Effector CD8-positive, alpha-beta T cell (primary cell): ENCODE measurements at places on chromosomes 1 and 21.

DNA sequence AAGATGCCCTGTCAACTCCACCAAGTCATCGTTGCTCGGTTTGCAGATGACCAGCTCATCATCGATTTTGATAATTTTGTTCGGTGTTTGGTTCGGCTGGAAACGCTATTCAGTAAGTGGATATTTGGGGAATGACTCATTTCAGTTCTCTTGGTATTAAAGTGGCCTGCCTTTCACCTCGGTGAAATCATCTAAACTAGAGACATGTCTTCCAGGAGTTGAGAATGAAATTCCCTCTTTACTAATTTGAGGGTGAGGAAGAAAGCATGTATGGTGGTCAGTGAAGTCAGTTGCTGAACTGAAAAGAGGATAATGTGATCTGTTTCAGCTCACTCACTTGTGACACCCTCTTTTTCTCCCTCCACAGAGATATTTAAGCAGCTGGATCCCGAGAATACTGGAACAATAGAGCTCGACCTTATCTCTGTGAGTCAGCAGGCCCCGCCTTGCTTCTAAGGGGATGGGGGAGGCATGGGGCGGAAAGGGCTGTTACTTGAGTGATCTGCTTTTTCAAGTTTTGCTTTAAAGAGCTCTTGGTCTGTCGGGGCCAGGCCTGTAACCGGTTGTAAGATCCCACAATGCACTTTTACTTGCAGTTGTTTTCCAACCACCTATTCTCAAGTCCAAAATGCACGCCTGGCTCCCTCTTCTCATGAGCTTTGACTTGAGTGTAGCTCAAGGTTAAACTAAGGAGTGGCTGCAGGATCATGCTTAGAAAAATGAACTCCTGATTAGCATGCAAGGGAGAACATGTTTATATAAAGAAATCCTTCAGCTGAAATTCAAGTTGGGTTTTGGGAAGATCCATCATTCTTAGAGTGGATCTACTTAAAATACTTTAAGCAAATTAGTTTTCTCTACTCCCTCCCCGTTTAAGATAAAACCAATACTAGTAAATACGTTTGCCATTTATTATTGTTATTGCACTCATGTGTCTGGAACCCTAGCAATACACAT is 59.8 kb downstream of the CAPN2 start:
- DNase-seq: no peak

- no peak for DNase-seq
Measured at GRCh38 chr1:221998186-221998612, 256.3 kb upstream of the DUSP10 start.

DNA sequence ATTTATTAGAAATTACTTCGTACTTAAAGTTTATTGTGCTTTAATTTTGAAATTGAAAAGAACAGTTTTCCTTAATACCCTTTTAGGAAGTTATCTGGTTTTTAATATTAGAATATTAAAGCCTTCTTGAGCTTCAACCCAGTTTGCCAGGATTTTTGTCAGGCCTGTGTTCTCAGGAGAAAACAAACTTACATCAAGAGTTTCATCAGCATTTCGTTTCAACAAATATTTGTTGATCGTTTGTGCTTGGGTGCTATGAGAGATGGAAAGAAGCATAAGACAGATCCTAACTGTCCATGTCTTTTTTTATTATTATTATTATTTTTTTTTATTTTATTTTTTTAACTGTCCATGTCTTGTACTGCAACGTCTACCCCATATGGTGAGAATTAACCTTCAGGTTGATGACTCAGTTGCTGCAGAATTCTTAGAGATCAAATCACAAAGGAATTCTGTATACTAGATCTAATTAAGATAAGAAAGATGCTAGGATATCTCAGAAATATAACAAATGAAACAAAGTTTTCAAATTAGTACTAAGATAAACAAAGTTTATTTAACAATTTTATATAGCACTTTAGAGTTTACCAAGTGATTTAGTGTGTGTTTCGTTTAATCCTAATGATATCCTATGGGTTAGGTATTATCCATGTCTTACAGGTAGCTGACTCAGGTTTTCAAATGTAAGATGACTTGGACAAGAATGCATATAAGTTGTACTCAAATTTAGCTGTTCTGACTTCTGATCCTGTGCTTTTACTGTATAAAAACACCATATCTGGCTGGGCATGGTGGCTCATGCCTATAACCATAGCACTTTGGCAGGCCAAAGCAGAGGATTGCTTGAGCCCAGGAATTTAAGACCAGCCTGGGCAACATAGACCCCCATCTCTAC is 14.3 kb downstream of the FBXO28 start:
- DNase-seq: no peak

DNA sequence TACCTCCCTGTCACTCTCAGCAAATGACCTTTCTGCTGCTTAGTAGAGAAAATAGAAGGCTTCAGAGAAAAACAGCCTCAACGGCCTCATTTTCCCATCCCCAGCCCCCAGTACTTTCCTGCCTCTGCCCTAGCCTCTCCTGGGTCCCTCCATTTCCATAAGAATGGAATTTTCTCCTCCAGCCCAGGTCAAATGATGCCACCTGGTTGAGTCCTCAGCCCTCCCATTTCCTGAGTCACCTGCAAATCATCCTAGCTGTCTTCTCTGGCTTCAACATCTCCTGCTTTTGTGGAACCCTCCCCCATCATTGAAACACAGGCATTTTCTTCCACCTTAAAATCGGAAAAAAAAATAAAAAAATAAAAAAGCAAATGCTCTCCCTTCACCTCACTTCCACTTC is 35.1 kb downstream of the OLIG1 start:
- DNase-seq: no peak

GRCh38 chr1:237851210-237851845 is 39.4 kb downstream of the ZP4 start:
- DNase-seq: no peak

- no peak for DNase-seq
Measured at GRCh38 chr1:52153010-52153409, 11.1 kb downstream of the ZFYVE9 start.

DNA sequence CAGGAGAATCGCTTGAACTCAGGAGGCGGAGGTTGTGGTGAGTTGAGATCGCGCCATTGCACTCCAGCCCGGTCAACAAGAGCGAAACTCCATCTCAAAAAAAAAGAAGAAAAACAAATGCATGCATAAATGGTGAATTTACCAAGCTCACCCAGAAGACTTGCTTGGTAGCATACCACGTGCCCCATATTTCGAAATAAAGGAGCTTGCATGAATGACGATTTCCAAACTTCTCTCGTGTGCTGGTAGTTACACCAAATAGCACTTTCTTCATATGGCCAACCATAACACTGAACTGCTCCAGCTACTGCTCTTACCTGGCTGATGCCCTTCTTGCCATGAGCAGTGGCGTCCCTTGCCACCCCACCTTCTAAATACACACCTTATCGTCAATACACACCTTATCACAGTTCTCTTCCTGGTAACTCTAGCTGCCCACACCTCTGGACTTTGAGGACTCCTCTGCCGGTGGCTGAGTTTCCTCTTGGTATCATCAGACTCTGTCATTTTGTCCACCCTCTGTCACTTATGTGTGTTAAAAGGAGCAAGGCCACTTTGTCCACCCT is 2.8 kb downstream of the DOP1B start:
- DNase-seq: no peak

- DNase-seq: no peak
Measured at GRCh38 chr1:8520483-8520966, 202.6 kb downstream of the SLC45A1 start.

GRCh38 chr1:47738560-47739182 is 258.5 kb downstream of the TRABD2B start:
- DNase-seq: no peak

DNA sequence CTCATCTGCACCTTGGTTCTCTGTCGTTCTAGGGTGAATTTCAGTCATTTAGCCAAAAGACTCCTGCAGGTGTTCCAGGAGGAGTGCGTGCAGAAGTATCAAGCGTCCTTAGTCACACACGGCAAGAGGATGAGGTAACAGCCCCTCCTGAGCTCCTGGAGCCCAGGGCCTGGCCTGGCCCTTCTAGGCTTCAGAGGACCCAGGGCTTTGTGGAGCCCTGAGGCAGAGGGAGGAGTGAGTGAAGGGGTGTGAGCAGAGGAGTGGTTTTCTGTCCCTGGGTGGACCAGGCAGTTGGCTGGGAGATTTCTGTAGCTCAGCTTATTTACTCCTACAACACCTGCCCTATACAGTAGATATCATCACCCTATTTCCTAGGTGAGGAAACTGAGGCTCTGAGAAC is 15.7 kb upstream of the RASSF5 start:
- no peak for DNase-seq

- no peak for DNase-seq
Measured at GRCh38 chr1:927748-928147, 4.0 kb downstream of the SAMD11 start.

- no peak for DNase-seq
Measured at GRCh38 chr1:168373869-168374268, 93.2 kb downstream of the TBX19 start.

DNA sequence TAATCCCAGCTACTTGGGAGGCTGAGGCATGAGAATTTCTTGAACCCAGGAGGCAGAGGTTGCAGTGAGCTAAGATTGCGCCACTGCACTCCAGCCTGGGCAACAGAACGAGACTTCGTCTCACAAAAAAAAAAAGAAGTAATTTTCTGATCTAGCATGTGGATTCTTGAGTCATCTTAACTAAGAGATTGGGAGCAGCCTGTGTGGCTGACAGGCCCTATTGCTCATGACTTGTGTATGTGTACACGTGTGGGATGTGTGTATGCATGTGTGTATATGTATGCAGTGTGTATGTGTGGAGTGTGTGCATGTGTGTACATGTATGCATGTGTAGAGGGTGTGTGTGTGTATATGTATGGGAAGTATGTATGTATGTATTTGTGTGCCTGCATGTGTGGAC is 29.5 kb downstream of the DOP1B start:
- no peak for DNase-seq

DNA sequence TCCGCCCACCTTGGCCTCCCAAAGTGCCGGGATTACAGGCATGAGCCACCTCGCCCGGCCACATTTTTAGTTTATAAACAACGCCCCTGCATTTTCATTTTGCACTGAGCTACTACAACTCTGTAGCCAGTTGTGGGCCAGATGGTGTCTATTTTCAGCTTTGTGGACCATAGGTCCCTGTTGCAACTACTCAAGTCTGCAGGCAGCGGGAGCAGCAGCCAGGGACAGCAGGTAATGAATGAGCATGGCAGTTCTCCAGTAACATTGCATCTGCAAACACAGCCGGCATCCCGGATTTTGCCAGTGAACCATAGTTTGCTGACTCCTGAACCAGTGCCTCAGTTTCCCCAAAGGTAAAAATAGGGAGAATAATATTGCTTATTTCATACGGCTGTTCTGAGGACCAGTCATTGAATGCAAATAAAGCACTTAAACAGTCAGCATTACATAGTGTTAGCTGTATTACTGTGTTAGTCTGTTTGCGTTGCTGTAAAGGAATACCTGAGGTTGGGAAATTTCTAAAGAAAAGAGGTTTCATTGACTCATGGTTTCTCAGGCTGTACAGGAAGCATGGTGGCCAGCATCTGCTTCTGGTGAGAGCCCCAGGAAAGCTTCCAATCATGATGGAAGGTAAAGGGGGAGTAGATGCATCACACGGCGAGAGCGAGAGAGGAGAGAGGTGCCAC is 65.5 kb upstream of the SLC45A1 start:
- DNase-seq: no peak

DNA sequence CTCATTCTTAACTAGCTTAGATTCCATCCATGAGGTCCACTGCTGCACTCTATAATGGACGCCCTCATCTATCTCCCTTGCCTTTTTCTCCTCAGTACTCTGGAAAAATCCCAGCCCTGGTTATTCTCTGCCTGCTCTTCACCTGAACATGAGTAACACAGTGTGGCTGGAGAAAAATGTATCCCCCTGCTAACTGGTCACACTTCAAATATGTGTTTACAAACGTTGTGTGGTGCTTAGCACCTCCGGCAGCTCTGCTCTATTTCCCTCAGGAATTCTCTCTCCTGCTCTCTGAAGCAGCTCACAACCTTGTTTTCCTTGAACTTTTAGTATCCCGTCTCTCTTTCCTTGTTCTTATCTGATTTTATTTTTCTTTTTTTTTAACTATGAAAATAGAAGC is 4.1 kb downstream of the SCCPDH start:
- DNase-seq: no peak

GRCh38 chr1:52139817-52140540 is 1.9 kb upstream of the ZFYVE9 start:
- DNase-seq: no peak

DNA sequence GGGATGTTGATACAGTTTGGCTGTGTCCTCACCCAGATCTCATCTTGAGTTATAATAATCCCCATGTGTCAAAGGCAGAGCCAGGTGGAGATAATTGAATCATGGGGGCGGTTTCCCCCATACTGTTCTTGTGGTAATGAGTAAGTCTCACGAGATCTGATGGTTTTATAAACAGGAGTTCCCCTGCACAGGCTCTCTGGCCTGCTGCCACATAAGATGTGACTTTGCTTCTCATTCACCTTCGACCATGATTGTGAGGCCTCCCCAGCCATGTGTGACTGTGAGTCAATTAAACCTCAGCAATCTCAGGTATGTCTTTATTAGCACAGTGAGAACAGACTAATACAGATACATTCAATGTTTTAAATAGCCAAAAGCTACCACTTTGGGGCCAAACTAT is 41.1 kb downstream of the SLC35F3 start:
- DNase-seq: no peak

DNA sequence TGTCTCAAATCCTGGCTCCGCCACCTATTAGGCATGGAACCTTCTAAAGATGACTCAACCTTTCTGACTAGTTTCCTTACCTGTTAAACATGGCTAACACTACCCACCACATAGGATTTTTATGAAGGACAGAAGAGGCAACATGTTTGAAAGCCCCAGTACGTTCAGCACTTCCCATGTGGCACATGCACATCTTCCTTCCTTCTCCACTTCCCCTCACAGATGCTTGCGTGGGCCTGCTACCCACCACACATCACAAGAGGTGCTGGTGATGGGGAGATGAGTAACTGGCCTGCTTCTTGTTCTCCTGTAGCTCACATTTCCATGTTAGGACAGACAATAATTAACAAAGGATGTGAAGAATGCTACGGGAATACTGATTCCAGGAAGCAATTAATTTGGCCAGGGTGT is 7.1 kb downstream of the ZBTB21 start:
- DNase-seq: no peak

- no peak for DNase-seq
Measured at GRCh38 chr1:208051651-208052050, 140.7 kb upstream of the CD34 start.

DNA sequence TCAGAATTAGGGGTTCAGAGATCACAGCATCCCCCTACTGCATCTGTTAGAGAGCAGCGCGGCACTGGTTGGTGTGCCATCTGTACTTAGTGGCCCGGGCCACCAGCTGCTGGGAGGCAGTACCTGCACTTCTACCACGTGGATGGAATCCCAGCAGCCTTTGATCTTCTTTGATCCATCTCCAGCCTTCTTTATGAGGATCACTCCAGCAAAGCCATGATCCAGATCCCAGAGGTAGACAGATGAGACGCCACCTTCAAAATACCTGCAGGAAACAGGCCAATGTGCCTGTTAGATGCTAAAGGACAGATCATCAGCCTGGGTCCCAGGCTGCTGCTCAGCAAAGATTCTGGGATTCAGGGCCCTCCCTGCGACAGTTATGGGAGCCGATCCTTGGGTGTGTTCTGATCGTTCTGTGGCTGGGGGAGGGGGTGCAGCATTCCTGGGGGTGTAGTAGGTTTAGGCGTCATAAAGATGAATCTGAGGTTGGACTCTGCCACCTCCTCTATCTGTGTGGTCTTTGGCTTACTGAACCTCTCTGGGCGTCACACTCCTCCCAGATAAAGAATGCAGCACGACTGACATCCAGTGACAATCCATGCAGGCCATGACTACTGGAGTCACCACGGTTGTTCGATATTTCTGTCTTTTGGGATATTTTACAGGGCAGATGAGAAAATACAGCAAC is 45.3 kb downstream of the SLC66A1 start:
- DNase-seq: no peak
